ENCODE measurements at places on chromosomes 11 and 22.
A peak's percentile ranks its signal among the peaks of the same experiment; 100 is the strongest.

DNA sequence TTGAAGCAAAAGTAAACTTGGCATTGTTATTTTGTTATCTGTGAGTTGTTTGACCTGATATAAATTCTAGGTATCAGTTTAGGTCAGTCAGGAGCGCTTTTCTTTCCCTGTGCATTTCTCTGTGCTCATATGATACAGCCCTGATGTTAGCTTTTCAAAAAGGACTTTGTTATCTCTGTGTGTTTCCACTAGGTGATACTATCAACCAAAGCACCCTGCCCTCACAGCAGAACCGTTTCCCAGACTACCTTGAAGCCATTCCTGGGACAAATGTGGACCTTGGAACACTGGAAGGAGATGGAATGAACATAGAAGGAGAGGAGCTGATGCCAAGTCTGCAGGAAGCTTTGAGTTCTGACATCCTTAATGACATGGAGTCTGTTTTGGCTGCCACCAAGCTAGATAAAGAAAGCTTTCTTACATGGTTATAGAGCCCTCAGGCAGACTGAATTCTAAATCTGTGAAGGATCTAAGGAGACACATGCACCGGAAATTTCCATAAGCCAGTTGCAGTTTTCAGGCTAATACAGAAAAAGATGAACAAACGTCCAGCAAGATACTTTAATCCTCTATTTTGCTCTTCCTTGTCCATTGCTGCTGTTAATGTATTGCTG is 87.7 kb upstream of the BIRC3 start:
- DNase-seq, result no peak

DNA sequence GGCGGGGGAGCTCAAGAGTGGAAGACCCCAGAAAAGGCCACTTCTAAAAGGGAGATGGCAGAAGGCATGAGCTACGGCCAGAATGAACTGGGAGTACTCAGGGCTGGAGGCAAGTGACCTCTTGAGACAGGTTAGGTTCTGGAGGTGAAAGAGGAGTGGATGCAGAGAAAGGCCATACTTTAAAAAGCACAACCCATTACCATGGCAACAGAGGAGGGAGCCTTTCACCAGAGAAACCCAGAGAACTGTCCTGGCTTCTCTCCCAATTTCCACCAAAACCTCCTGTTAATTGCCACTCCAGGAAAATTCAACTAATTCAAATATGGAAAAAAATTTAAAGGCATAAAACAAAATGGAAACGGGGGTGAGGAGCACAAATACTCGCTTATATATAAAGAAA is 15.8 kb downstream of the A4GALT start:
- no peak for DNase-seq

DNA sequence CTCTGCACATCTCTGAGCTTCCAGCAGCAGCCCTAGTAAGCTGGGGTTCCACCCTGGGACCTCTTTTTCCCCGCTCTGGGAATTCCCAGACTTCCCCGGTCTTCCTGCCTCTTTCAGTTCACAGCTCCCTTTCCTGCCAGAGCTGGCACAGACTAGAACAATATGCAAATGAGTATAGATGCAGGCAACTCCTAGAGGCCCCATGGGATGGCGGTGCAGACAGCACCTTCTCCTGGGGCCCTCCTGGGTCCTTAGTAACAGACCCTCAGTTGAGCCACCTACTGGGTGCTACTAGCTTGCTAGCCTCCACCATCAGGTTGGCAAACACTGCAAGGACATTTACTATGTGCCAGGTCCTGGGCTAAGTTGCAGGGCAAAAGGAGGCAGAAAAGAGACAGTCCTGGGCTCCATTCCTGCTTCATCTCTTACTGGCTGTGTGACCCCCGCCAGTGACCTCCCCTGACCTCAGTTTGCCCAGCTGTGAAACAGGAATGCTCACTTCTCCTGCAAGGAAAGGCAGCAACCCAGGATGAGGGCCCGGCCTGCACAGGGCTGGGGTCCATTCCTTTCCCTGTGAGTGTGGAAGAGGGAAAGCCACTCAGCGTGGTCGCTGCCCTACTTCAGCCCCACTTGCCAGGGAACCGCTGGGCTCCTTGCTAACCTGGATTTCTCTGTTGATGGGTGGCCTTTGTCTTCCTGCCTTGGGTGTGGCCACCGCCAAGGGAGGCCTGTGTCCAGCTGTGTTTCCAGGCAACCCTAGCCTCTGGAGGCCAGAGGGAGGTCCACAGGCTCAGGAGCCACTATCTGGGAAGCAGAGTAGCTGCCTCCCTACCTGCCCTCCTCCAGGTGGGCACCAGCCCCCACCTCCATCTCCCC is 7.3 kb downstream of the RELT start:
- DNase-seq, result no peak

- DNase-seq, result no peak
These were observed 6.8 kb downstream of the QSER1 start for GRCh38 chr11:32899438-32899837.

DNA sequence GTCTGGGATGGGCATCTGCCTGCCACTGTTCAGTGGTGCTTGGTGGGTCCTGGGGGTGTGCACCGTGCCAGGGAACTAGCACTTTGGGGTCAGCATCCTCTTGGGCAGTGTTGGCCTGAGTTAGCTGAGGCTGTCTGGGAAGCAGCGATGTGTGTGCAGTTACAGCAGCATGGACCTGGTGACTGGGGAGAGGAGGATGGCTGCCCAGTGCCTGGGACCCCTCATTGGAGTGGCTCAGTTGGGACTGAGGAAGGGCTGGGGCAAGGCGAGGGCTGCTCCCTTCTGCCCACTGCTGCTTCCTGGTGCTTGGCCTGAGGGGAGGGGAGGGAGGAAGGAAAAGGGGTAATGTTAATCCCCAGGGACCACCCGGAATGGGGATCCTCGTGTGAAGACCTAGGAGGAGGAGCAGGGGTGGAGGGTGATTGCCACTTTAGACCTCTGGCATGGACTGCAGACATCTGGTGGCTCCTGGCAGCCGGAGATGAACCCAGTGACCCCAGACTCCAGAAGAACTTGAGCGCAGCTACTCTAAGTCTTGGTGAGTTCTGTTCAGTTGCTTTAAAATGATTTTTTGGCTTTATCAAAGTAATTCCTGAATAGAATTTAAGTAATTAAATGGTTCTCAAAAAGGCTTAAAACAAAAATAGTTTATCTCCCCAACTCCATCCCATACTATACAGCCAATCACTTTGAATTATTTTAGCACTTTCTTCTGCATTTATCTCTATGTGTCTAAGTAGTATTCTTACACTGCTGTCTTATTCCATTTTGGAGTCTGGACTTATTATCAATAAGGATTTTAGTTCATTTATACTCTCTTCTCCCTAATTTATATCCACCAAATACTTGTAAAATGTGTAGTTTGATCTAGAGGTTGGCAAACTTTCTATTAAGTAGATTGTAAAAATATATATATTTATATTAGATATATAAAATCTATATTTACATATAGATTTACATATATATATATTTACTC is 15.4 kb upstream of the TMEM191C start:
- peak; percentile 0 for DNase-seq

GRCh38 chr11:114183044-114183511 is 113.1 kb upstream of the NNMT start:
- DNase-seq, result peak; percentile 73

GRCh38 chr11:68120273-68121066 is 718 bp downstream of the CHKA start:
- DNase-seq, result peak; percentile 38

- DNase-seq, result no peak
These were observed 421.0 kb upstream of the API5 start for GRCh38 chr11:42890773-42891172.

DNA sequence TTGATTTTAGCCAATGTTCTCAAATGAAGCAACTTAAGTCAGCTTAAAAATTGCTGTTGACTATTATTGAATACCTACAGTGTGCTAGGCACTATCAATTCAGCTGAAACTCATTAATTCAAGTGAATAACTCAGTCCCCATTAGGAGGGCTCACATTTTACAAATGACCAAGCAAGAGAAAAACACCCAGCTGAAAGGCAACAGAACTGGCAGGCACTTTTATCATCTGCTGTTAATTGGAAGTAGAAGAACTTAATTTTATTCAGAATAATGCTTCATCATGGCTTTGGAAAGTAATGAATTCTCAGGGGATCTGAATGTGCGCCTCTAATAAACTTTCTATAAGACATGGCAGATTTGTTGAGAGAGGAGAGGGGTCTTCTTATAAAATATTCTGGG is 1066.9 kb downstream of the DLG2 start:
- DNase-seq, result no peak

- no peak for DNase-seq
These were observed 55.9 kb downstream of the PPP6R2 start for GRCh38 chr22:50398831-50399648.

DNA sequence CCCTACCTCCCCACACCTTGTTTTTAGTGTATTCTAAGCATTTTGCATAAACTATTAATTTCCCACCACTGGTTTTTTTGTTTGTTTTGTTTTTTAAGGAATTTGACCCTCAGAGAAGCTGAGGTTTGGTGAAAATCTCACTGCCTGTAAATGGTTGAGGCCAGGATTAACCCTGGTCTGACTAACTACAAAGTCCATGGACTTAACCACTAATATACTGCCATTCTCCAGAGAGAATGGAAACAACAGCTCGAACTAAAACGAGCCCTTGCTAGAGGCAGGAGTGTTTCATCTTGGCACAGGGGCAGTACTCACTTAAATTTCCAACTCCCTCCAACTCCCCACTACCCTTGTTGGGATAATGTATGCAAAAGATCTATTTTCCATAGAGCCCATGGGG is 3.0 kb downstream of the CTNND1 start:
- no peak for DNase-seq

Data from effector memory CD8-positive, alpha-beta T cell (primary cell).